ENCODE measurements at places on chromosomes 2 and 18.

GRCh38 chr2:132873738-132874137 is 203.7 kb upstream of the LYPD1 start:
- no peak for DNase-seq

- DNase-seq: no peak
These were observed 19.9 kb upstream of the TTN start for GRCh38 chr2:178827111-178827510.

- DNase-seq: no peak
These were observed 42.3 kb downstream of the RPL37A start for GRCh38 chr2:216540920-216541319.

GRCh38 chr2:144886862-144887261 is 366.9 kb upstream of the ZEB2 start:
- no peak for DNase-seq

GRCh38 chr2:38093527-38094165 is 17.7 kb upstream of the CYP1B1 start:
- DNase-seq: no peak

GRCh38 chr2:20448246-20448976 is 1.5 kb downstream of the RHOB start:
- no peak for DNase-seq

DNA sequence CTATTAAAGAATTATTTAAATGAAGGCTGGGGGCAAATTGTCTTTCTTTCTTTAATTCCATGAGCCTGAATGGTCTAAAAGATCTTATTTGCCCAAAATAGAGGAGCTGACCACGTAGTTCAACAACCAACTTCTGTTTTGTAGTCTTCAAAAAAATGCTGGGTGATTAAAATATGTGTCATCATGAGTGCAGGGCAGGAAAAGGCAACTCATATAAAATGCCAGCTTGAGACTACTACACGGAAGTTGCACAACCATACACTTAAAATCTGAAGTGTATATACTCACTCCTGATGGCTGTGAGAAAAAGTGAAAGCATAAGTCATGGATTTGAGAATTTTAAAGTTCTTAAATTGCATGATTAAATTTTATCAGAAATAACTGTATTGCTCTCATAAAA is 210.9 kb downstream of the DYM start:
- no peak for DNase-seq

DNA sequence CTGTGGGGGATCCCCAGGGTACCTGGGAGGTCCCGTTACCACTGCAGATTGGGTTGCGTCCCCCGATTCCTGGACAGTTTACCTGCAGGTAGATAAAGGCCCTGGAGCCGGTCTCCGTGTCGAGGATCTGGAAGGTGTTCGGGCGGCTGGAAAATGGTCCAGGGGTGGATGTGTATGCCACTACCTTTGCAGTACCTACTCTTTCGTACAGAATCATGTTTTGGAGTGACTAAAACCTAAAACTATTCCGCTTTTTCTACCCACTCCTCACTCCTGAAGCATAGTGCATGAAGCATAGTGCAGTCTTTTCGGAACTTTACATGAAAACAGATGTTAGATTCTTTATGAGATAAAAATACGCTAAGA is 418 bp downstream of the WDR75 start:
- DNase-seq: no peak

- no peak for DNase-seq
These were observed 212.2 kb downstream of the TRIB2 start for GRCh38 chr2:12928775-12929401.

GRCh38 chr2:70795164-70795995 is 4.9 kb upstream of the FIGLA start:
- DNase-seq: no peak

GRCh38 chr2:20429528-20429927 is 17.3 kb upstream of the RHOB start:
- DNase-seq: no peak
